ENCODE measurements at places on chromosomes 13 and 19.

DNA sequence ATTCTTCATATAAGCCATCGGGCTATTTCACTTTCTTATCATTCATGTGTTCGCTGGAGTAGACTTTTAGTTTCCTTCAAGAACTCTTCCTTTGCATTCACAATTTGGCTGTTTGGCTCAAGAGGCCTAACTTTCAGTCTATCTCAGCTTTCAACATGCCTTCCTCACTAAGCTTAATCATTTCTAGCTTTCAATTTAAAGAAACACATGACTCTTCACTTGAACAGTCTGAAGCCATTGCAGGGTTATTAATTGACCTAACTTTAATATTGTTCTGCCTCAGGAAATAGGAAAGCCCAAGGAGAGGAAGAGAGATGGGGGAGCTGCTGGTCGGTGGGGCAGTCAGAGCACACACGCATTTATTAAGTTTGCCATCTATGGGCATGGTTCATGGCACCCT lies 158.1 kb downstream of the SUCLA2 start:
- no peak for DNase-seq

DNA sequence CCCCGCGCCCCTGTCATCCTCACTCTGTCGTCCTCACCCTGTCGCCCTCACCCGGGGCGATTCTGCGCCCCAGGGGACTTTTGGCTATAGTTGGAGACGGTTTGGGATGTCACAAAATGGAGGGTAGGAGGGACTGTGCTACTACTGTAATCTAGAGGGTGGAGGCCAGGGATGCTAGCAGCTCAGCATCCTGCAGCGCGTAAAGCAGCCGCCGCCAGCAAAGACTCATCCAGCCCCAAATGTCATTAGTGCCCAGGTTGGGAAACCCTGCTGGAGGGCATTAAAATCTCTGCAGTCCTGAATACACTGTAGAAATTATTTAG lies 362 bp downstream of the ZNF557 start:
- DNase-seq = no peak

GRCh38 chr13:32426191-32426989 lies 1.5 kb downstream of the N4BP2L1 start:
- DNase-seq = no peak

GRCh38 chr13:53054569-53054968 lies 26.0 kb downstream of the OLFM4 start:
- no peak for DNase-seq

DNA sequence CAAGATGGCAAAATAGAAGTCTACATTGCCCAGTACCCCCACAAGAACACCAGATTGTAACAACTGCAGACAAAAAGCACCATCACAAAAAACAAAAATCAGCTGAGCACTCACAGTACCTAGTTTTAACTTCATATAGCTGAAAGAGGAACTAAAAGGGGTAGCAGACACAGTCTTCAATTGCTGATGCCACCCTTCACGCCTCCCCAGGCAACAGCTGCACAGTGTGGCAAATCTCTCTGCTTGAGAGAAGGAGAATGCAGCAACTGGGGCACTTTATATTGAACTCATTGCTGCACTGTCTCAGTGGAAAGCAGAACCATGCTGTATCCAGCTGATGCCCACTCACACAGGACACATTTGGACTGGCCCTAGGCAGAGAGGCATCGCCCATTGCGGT lies 2714.5 kb upstream of the PCDH20 start:
- DNase-seq = no peak
